ENCODE measurements at places on chromosomes 16 and 17.

DNA sequence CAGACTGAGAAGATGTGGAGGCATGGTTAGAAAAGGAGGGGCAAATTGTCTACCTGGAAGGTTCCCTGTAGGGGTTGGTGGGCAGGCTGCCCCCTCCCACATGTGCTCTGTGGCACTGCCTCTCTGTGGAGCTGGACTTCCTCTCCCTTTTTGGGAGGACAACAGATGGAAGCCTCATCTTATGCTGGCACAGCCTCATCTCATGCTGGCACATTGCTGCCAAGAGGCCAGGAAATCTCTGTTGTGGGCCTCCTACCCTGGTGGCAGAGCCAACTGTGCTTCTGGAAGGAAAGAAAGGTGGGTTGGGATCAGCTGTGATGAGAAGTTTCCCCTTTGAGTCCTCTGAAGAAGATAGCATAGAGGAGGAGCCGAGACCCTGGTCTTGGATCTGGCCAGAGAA lies 19.7 kb upstream of the BRD7 start:
- DNase-seq: no peak

DNA sequence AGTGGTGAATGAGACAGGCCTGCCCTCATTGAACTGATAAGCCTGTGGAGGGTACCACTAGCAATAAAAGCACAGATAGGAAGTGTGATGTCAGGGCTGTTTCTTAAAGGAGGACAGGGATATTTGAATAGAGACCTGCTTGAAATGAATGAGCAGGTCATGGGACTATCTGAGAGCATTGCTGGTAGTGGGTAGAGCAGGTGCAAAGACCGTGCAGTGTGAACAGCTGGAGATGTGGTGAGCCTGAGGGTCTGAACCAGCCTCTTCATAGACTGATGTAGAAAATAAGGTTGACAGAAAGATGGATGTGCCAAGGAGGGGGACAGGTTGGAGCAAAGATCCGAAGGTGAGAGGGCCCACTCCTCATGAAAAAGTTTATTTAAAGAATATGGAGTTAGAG lies 2.4 kb downstream of the NUP93 start:
- no peak for DNase-seq

DNA sequence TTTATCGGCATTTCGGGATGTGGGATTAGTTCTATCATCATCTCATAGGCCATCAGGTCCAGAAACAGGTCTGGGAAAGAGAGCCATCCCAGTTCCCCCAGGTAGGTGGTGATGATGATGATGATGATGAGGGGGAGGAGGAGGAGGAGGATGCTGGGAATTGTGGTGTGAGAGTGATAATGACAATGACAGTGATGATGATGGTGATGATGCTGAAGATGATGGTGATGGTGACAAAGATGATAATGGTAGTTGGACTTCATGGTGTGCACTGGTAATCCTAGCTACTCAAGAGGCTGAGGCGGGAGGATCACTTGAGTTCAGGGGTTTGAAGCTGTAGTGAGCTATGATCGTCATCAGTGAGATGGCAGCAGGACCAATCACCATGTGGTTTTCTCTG lies 16.3 kb upstream of the GCSH start:
- no peak for DNase-seq

DNA sequence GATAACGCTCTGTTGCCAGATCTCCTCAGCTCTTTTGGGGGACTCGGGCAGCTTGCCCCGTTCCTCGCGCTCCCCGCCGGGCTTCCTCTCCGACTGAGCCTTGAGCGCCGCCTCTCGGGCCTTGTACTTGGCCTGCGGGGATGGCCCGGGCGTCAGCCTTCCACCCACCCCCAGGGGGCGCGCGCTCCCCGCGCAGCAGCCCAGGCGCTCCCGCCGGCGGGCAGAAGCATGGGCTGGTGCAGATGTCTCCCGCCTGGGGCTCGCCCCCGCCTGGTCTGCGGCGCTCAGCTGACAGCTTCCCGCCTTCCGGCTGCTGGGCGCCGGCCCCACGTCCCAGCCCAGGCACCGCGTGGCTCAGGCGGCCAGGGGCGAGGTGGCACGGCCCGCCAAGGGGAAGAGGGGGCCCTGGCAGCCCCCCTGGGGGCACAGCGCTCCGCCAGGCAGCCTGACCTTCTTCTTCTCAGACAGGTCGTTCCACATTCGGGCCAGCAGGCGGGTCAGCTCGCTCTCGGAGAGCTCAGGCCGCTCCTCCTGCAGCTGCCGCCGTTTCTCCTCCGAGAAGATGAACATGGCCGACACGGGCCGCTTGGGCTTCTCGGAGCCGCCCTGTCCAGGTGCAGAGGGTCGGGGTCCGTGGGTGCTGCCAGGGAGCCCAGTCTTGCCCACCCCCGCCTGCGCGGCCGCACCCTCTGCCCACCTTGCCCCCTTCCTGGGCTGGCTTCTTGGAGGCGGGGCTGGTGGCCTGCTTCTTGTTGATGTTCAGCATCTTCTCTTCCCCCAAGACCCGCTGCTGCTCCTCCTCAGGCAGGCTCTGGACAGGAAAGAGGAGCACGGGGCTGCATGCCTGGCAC lies 8.9 kb downstream of the UBTF start:
- peak; percentile 26 for DNase-seq

- no peak for DNase-seq
Measured at GRCh38 chr17:32256012-32256700, 9.5 kb upstream of the RHBDL3 start.

GRCh38 chr16:89094252-89094879 lies 714 bp downstream of the ACSF3 start:
- no peak for DNase-seq

DNA sequence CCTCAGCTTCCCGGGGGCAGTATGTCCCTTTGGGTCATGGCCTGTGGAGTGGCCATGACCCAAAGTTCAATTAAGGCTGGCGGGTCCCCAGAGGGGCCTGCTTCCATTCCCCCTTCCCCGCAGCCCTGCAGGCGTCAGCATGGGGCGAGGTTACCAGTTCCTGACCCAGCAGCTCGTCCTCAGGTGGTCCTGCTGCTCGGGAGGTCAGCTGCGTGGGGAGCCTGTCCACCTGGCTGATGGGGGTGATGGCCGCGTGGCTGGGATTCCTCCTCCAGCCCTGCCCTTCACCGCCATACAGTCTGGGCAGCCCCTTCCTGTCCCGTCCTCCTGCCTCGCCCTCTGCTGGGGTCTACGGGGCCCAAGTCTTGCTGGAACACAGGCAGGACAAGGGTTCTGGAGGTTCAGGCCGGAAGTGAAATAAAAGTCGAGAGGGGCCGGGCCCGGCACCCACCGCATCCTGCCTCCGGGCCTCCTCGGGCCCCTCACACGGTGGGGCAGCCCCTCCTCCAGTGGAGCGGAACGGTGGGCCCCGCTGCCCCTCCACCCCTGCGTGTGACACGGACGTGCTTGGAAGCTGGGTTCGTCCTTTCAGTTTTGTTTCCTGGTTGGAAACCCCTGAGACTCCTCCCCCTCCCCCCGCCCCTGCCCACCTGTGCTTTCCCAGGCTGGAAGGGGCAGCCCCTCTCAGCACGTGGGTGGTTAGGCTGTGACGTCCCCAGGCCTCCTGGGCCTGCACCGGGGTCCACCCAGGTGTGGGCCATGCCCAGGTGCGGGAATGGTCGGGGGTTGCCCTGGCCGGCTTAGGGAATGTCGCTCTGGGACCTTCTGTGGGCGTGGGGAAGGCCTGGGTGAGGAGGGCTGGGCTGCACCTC lies 6.8 kb downstream of the UBALD2 start:
- DNase-seq: no peak

GRCh38 chr16:61131447-61131846 lies 904.8 kb downstream of the CDH8 start:
- DNase-seq: no peak

DNA sequence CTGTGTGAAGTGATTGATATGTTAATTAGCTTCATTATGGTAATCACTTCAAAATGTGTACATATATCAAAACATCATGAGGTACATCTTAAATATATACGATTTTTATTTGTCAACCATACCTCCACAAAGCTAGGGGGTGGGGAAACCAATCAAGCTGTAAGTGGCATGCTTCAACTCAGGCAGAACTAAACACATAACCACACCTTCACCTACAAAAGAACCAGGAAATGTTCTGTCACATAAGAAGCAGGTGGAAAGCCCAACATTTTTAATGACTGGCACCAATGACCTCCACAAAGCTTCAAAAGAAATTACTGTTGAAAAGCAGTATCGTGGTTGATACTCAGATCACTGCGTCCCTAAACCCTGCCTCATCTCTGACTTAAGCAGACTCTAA lies 867.7 kb upstream of the EEF2KMT start:
- DNase-seq: peak; percentile 53

- DNase-seq: no peak
Measured at GRCh38 chr17:29252101-29252791, 5.6 kb downstream of the CRYBA1 start.

DNA sequence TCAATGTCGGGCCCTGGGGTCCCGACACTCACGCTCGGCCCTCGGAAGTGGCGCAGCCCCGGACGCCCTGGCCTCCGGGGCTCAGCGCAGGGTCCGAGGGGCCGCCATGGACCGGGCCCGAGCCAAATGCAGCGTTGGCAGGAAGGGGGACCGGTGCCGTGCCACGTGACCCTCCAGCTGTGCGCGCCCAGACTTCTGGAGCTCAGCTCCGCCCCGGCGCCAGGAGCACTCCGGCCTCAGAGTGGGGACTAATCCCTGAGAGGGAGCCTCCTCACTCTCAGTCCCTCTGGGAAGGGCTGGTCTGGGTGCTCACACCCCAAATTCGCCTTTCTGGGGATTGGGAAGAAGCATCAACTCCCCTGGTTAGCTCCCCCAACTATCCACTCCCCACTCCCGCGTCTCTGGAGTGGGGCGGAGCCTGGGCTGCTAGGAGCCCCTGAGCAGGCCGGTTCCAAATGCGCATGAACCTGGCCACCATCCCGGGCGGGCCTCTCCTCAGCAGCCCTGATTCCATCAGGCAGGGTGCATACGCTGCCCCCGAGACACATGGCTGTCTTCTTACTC lies at the start of gene B3GNT9:
Gene B3GNT9 (minus strand): TSS at position 166 of the 564 bp plus-strand sequence. CDS start 513 bp downstream, outside the sequence.
- DNase-seq: no peak

DNA sequence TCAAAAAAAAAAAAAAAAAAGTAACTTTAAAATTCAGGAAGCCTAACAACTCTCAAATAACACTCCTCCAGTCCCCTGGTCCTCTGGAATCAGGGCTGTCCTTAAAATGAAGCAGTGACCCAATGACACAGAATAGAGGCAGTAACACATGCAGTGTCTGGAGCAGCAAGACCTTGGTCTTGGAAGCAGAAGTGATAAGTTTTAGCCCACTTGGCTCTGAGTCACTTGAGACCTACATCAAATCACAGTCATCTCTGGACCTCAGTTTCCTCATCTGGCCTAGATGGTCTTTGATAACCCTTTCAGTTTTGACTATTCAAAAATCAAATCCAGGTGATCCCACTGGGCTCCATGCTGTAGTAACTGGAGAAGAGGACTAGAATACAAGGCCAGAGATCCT lies 39.0 kb downstream of the LYRM1 start:
- no peak for DNase-seq

GRCh38 chr16:10950393-10950792 lies 6.0 kb downstream of the CLEC16A start:
- no peak for DNase-seq

DNA sequence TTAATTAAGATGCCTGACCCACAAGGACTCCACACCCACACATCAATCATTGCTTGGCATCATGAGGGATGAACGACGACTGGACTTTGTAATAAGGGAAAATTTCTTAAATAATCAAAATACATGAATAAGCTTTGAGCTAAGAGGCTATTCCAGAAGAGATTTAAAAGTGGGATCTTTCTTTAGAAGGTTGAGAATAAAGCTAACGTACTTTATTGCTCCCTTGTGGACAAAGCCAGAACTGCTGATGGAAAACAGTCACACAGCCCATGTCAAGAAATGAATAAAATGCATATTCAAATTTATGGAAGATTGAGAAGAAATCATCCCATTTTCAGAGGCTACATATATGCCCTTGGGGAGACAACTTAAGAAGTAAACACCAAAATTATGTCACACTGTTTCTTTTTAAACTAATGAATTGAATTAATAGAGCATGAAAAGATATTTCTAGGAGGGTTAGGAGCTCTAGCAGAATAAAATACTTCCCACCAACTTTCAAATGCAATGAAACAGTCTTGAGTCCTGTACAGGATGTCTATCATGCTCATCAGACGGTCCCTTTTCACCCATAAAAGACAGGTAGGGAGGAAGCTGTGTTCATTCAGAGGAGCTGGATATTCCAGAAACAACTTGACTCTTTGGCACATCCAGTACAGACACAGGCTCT lies 60.2 kb upstream of the PHOSPHO1 start:
- no peak for DNase-seq

DNA sequence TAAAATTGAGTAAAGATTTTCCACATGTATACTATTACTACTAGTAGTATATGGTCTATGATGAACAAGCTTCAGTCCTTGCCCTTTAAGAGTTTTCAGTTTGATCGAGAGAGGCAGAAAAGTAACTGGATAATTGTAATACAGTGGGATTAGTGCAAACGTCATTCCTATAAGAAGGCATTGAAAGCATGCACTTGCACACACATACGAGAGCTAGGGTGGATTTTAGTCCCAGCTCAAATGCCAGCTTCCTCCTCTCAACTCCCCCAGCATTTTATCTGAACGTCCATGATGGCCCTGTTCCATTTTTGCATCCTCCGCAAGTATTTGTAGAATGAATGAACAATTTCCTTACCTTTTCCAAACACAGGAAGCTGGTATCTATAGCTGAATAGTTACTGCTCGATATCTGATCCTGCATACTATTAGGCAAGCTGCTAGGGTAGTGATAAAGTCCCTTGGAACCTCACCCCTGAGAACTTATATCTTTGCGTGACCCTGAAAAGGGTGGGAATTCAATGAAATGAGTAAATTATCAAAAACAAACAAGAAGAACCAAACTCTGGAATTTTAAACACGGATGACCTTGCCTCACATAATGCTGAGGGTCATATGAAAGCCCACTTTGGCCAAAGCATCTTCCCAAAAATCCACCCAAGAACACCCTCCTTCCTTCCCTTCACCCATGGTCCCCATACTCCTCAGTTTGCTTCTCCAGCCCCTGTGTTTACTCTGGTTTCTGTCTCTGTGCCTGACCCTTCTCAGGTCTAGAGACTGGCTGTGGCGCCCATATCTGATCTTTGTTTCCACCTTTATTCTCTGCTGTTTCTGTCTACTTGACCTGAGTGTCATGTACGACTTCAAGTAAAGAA lies 60.5 kb downstream of the TMEM100 start:
- no peak for DNase-seq

GRCh38 chr17:14815079-14815478 lies 450.0 kb downstream of the PMP22 start:
- no peak for DNase-seq

DNA sequence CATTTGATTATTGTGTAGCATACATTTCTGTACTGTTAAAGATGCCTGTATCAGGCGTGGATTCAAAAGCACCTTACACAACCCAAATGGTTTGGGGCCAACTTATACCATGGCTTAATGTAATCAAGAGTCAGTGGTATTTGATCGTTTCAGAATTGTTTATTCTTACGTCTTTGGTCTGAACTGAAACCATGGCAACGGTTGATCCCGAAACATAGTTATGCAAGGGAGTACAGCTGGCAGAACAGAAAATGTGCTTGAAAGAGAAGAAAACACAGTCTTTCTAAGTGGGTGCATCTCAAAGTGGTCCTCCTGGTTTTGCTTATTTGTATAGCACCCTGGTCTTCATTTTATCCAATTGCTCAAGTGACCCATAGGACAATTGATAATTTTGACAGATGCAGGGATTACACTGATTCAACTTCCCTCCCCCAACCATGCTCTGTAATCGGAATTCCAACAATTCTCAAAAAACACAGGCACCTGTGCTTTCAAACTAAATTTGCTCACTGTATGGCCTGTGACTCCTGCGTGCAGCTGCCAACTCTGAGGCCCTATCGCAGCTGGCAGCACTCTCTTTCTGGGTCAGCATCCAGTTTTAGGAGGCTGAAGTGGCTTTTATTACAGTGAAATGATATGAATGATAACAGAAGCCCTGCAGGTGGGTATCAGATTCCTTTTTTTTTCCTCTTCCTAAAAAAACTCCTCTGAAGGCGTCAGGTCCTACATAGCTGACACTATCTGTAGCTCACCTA lies 77.0 kb upstream of the AXIN2 start:
- DNase-seq: peak; percentile 59
